Right ventricle myocardium superior (tissue), 1 donor: ENCODE measurements at places on chromosomes 2 and 18. TPM values are rescaled to one million over a fixed set of nuclear protein-coding genes. Genes with fewer than 3 reads are reported as not detected.

GRCh38 chr2:54103454-54104314, 11.7 kb upstream of the ACYP2 start:
- no peak for DNase-seq

DNA sequence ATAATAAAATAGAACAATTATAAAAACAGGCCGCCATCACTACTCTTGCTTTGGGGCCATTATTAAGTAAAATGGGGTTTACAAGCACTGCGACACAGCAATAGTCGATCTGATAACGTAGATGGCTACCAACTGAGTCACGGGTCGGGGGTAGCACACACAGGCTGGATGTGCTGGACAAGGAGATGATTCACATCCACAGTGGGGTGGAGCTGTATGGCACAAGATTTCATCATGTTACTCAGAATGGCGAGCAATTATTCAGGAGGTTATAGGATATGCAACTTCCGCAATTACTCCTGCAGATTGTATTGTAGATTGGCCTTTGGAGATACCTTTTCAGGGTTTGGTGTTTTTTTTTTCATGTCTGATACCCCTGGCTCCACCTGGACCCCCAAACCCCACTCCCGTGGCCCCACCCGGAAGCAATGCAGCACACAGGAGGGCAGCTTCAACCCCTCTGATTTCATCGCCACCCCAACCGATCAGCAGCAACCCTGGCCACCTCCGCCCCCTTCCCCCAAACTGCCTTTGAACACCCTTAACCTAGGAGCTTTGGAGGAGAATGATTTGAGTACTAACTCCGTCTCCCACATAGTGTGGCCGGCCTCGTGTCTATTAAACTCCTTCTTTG, 21.4 kb upstream of the MLPH start:
- DNase-seq = no peak

DNA sequence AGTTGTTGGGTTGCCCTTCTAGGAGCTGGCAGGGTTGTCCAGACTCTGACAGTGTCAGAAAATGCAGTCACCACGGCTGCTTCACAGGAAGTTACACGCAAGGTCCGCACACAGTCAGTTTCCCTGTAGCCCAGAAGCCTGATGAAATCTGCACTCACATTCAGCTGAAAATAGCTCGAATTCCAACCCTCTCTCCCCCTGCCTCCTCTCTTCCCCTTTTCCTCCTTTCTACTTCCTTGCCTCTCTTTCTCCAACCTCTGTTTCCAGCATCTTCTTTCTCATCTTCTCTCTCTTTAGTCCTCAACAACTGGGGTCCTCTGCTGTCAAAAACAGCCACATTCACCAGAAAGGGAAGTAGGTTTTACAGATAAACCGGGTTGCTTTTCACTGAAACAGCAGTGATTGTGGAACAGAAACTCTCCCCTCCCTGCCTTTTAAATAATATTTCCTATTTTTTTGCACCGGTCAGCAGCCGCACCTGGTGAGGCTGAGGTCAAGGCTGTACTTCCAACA, 69.3 kb downstream of the BCL11A start:
- no peak for DNase-seq

DNA sequence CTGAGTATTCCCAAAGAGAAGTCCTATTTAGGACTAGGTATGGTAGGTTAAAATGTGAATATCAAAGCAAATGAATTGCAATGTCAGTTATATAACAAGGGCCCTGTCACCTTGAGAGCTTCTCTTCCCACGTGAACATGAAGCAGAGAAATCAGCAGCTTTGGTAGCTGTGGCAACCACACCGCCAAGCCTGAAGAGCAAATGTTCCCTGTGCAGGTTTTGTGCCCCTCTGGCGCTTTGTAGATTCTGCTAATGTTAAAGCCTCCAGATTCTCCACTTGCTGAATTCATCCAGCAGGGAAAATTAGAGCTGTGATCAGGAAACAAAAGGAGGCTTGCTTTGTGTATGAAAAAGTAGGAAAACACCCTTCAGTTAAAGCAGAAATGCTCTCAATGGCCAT, 322.6 kb downstream of the RBM43 start:
- DNase-seq = no peak

DNA sequence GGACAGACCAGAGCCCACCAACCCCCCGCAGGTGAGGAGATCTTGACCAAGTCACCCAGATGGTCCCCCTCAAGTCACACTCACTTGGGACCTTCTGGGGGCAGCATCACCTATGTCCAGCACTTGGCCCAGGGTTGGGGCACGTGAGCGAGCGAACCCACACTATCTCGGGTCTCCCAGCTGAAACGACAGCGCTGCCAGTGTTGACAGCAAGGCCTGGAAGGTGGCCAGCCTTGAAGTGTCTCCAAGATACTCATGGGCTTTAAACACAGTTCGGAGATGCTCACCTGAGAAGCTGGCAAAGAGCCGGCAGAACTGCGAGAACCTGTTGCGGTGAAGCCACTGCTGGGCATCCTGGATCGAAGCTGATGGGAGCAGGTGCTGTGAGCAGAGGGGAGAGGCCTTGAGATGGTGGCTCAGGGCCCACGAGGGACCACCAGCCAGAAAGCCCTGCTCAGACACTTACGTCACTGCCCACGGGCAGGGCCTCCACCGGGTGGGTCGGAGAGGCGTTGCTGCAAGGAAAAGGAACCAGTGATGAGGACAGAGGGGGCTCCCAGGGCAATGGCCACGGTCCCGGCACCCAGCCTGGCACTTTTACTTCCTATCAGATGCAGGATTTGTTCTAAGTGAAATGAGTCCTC, 47.5 kb downstream of the TFCP2L1 start:
- no peak for DNase-seq

- DNase-seq = peak; percentile 21
Observed at GRCh38 chr2:20186078-20186854, 38.7 kb downstream of the SDC1 start.

The TFCP2L1 gene
- 0.19 TPM for total RNA-seq

The HRH4 gene
- not detected for total RNA-seq
